Lower leg skin (tissue), 4 donors: ENCODE measurements at places on chromosomes 3 and 15. TPM values are rescaled to one million over a fixed set of nuclear protein-coding genes. Genes with fewer than 3 reads are reported as not detected.

- DNase-seq = no peak
Observed at GRCh38 chr3:24538891-24539290, 44.2 kb upstream of the THRB start.

GRCh38 chr3:178367817-178368617, 168.2 kb upstream of the KCNMB2 start:
- DNase-seq = no peak

Gene SAMD7
- not detected for total RNA-seq

Gene GOLIM4
- total RNA-seq = 7.6 TPM

Gene FBXO40
- total RNA-seq = not detected

DNA sequence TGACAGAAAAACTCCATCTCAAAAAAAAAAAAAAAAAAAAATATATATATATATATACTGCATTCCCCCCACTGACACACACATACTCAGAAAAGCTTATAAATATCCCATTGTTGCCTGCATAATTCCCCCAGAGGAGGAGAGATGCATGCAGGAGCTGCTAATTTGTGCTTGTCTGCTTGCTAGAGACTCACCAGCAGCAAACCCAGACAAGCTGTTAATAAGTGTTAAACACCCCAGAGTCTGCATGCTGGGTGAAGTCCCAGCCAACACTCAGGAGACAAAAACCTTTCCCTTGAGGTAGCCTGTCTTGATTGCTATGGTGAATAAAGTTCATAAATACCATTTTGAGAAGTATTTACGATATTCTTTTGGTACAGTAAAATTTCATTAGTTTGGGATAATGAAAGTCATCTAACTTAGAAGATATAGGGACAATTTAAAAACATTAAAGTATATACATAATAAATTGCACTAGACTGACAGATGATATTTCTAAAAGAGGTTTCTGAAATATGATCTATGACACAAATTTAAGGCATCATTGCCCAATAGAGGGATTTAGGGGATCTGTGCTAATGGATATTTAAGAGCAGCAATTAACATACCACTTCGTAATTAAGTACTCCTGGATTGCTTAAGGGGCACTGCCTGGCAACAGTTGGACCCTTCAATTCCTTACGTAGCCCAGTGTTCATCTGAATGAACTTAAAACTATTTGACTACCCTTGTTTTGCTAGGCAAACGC, 400.0 kb upstream of the C2CD4B start:
- DNase-seq = no peak

Gene GOLGA6D
- 0.08 TPM for total RNA-seq
